ENCODE measurements at places on chromosomes 3 and 15. TPM values are rescaled to one million over a fixed set of nuclear protein-coding genes. Genes with fewer than 3 reads are reported as not detected.

Gene TRH
- total RNA-seq, result 1.2 TPM

Gene DNAJA4
- 26.5 TPM for total RNA-seq

Gene RTP3
- total RNA-seq, result not detected

DNA sequence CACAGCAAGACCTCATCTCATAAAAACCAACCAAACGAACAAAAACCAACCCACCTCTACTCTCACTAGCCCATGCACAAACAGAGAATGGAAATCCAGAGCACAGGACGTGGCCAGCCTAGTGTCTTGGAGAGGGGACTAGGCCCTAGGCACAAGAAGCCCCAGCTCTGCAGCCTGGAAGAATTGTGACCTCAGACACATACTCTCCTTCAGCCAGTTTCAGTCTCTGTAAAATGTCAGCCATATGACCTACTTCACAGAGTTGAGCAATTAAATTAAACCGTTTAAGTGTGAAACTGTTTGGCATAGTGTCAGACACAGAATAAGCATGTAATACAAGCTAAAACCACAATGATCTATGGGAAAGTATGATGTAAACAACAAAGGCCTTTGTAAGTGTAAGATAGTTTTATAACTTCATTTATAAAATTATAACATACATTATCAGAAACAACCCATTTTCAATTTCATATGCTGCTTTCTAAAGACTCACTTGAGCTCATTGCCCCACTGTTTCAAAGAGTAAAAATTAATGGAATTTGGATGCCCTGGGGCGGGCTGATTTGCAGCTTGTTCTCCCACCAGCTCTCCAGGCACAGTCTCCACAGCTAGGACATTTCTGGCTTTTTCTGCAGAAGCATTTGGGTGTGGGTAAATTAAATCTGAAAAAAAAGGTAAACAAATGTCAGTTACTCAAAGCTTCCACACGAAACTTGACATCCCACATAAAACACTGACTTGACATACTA is 32.9 kb downstream of the TBC1D2B start:
- H3K36me3 ChIP-seq, result no peaks in the 10 kb centered on the region
- no peak for DNase-seq
- H3K4me3 ChIP-seq, result no peak overlapping the region
- H3K4me1 ChIP-seq, result peaks cover 60% of the 10 kb centered on the region
- H3K27me3 ChIP-seq, result no peaks in the 10 kb centered on the region
- H3K27ac ChIP-seq, result peak overlapping the region; percentile 80

DNA sequence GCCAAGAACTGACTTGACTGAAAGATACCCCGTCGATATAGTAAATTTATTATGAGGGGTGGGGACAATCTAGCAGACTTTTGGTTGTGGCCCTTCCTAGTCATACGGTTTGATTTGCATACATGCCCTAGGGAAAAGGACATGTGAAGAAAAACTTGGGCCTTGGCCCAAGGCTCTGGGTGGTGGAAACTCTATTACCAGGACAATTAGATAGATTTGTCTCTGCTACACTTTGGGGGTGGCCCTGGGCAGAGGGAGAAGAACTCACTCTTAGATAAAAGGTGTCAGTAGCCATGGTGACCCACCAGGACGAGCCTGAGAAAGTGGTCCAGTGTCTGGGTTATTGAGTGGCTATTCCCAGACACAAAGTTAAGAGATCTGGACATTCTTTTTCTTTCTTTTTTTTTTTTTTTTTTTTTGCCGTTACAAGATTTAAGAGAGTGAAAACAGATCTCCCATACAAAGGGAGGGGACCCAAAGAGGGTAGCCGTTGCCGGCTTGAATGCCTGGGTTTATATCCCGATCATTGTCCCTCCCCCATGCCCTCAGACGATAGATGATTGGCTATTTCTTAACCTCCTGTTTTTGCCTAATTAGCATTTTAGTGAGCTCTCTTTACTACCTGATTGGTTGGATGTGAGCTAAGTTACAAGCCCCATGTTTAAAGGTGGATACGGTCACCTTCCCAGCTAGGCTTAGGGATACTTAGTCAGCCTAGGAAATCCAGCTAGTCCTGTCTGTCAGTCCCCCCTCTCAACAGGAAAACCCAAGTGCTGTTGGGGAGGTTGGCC is 96.4 kb upstream of the SMAD3 start:
- no peak overlapping the region for H3K4me3 ChIP-seq
- no peak overlapping the region for H3K27ac ChIP-seq
- no peaks in the 10 kb centered on the region for H3K27me3 ChIP-seq

- no peaks in the 10 kb centered on the region for H3K27me3 ChIP-seq
- DNase-seq, result no peak
- H3K4me3 ChIP-seq, result no peak overlapping the region
These were observed 80.8 kb upstream of the DPH6 start for GRCh38 chr15:35626571-35627318.

GRCh38 chr3:175266478-175266877 is 407.3 kb downstream of the NAALADL2 start:
- H3K4me1 ChIP-seq, result no peaks in the 10 kb centered on the region
- H3K4me3 ChIP-seq, result no peak overlapping the region
- DNase-seq, result no peak
- H3K27ac ChIP-seq, result no peak overlapping the region
- H3K27me3 ChIP-seq, result no peaks in the 10 kb centered on the region
- no peaks in the 10 kb centered on the region for H3K36me3 ChIP-seq

- no peak for DNase-seq
- no peak overlapping the region for H3K4me3 ChIP-seq
- no peaks in the 10 kb centered on the region for H3K4me1 ChIP-seq
- no peaks in the 10 kb centered on the region for H3K36me3 ChIP-seq
- H3K27ac ChIP-seq, result no peak overlapping the region
These were observed 83.3 kb upstream of the C2CD4B start for GRCh38 chr15:62248277-62248984.

GRCh38 chr15:87907676-87908446 is 348.7 kb downstream of the NTRK3 start:
- no peaks in the 10 kb centered on the region for H3K36me3 ChIP-seq
- H3K27ac ChIP-seq, result no peak overlapping the region
- no peaks in the 10 kb centered on the region for H3K4me1 ChIP-seq
- H3K4me3 ChIP-seq, result no peak overlapping the region
- no peaks in the 10 kb centered on the region for H3K27me3 ChIP-seq

DNA sequence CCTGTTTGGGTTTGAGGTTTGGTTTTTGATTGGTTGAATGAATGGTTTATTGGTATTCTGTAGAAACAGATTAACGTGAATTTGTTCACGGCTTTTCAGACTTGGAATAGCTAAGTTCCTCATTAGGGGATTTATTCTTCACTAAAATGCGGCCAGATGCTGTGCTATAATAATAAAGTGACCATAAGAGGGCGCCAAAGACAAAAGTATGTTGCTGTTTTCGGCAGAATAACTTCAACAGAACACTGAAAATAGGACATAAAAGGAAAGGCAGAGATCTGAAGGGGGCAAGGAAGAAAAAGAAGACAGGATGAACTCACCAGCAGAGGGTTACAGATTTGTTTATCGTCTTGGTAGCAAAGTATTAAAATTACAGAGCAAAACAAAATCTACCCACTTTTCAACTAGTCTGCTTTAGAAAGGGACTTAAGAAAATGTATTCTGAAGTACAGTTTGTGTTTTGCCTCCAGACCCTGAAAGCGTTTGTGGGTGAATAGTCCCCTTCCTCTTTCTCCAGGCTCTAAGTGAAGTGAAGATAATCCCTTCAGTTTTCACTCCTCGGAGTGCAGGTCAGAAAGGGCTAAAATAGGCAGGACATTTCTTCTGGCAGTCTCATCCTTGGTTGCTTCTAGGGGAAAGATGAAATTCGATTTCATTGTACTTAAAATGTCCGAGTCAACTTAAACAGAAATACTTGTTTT is 147.6 kb downstream of the IL20RB start:
- no peaks in the 10 kb centered on the region for H3K4me1 ChIP-seq
- no peak overlapping the region for H3K4me3 ChIP-seq
- no peak overlapping the region for H3K27ac ChIP-seq
- no peaks in the 10 kb centered on the region for H3K27me3 ChIP-seq

GRCh38 chr3:36864180-36865053 is 80.4 kb downstream of the TRANK1 start:
- H3K4me1 ChIP-seq, result no peaks in the 10 kb centered on the region
- no peak overlapping the region for H3K27ac ChIP-seq
- DNase-seq, result no peak
- H3K36me3 ChIP-seq, result peaks cover 20% of the 10 kb centered on the region
- no peaks in the 10 kb centered on the region for H3K27me3 ChIP-seq

All from vagina (tissue), 2 donors.